ENCODE measurements at places on chromosomes 3 and 15.

GRCh38 chr3:136604961-136605360 lies 147.2 kb downstream of the STAG1 start:
- DNase-seq: no peak

GRCh38 chr15:40854161-40854560 lies 10.3 kb downstream of the SPINT1 start:
- no peak for DNase-seq

GRCh38 chr3:130948001-130948773 lies 54.3 kb downstream of the ATP2C1 start:
- no peak for DNase-seq

- DNase-seq: no peak
These were observed 342.5 kb downstream of the SHQ1 start for GRCh38 chr3:72505539-72506405.

DNA sequence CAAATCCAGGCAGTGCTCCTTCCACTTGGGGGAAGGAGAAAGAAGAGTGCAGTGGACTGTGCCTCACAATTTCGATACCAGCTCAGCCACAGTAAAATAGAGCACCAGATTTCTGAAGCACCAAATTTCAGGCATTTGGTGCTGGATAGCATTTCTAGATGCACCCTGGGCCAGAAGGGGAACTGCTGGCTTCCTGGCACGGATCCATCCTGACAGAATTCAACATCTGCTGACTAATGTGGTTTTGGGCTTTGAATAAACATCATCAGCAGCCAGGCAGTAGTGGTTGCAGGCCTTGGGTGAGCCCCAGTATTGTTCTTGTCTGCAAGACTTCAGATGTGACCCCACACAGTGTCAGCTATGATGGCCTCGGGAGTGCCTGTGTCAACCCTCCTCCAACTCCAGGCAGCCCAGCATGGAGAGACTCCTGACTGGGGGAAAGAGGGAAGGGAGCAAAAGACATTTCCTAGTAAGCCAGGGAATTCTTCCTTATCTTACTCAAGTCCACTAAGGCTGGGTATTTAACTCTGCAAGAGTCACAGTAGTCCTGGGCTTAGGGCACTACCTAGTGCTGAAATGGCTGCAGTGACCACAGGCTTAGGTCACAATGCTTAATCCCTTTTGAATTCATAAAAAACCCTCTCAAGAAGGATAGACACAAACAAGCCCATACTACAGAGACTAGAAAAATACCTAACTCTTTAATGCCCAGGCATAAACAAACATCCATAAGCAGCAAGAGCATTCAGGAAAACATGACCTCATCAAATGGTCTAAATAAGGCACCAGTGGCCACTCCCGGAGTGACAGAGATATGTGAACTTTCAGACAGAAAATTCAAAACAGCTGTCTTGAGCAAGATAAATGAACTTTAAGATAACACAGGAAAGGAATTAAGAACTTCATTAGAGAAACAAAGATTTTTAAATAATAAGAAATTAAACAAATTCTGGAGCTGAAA lies 74.7 kb downstream of the SPATA16 start:
- peak; percentile 9 for DNase-seq

- no peak for DNase-seq
These were observed 55.4 kb downstream of the ZNF148 start for GRCh38 chr3:125319765-125320164.

DNA sequence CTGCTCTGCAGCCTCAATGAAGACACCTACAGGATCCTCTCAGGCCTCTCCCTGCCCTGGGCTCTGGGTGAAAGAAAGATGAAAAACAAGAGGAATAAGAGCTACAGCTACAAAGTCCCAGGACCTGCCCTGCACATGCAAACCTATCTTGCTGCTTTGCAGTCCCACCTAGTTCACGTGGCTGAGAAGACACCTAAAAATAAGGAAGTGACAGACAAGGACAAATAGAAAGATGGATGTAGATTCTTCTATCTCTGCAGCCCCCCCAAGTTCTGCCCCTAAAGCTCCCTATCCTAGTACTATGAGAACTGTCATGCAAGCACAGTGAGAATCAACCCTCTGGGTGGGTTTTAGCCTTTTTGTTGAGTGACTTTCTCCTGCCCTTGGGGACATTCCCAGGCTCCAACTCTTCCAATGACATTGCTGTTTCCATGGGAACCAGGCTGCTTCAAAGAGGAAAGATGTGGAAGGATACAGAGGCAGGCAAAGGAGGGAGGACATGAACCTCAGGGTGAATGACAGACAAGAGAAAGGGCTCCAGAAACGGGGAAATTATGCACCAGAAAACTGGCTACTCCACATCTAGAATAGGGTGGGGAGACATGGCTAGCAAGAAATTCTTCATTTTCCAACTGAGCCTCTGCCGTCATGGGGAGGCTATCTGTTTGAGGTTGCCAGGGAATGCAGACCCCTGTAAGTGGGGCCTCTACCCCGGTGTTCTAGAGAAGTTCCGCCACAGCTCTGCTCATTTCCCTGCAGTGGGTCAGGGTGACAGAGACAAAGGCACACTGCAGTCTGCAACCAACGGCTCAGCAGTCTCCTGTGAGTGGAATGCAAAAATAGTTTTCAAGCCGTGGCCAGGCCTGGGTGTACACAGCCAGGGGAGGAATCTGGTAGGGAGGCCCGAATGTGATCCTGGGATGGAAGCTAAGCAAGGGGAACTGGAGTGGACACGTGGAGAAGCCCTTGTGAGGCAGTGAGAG lies 5.2 kb downstream of the CSPG5 start:
- no peak for DNase-seq

DNA sequence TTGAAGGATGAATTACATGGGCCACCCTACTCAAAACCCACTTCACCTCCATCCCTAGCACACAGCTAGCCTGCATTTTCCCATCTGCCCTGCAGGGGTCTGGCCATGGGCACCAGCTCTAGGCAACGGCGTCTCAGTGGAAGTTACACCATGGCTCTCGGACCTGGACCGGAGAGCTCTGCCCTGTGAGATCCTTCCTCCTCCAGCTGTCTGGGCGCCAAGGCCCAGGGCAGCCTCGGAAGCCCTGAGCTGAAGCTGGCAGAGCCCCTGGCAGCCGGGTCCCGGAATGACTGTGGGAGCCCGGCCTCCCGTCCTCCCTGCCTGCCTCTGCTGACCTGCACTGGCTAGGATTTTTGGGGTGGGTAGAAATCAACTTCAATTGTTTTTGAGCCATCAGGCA lies 98.9 kb downstream of the CHSY1 start:
- peak; percentile 8 for DNase-seq

DNA sequence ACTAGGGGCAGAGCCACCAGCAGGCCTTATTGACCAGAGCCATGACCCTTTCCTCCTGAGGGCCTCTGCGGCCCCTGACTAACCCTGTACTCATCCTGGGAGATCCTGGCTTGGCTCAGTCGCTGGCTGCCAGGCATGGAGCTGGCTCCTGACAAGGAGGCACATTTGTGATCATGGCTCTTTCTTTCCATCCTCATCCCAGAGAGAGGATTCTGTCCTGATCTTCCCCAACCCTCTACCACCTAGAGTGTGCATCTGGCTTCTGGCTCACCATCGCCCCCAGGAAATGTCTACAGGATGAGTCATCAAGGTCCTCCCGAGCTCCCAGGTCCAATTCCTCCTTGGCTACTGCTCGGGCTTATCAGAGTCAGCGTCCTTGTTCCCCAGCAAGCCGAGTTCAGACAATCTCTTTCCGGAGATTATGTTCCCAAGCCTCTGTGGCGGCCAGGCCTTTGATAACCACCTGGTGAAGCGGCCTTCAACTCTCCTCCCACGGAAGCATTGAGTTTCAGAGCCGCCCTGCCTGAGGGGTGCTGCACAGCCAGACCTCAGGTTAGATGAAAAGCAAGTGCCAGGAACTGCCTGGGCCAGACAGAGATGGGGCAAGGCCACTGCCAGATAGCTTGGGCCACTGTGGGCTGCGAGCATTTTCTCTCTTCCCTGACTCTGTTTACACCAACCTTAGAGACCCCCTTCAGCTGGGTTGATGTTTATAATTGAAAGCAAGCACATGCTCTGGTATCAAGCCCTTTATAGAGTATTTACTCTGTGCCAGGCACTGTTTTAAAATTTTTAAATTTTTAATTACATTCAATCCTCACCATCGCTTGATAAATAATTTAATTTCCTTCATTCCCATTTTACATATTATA lies 44.3 kb upstream of the MRPS22 start:
- DNase-seq: peak; percentile 9

DNA sequence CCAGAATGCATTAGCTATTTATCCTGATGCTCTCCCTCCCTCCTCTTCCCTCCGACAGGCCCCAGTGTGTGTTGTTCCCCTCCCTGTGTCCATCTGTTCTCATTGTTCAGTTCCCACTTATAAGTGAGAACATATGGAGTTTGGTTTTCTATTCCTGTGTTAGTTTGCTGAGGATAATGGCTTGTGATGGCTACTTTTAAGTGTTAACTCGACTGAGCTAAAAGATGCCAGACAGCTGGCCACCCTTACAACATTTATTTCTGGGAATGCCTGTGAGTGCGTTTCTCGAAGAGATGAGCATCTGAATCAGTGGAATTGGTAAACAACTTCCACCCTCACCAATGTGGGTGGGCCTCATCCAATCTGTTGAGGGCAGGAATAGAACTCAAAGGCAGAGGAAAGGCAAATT lies 24.7 kb upstream of the TM2D3 start:
- DNase-seq: no peak

GRCh38 chr15:70956201-70956995 lies 63.8 kb downstream of the LRRC49 start:
- DNase-seq: no peak

- peak; percentile 53 for DNase-seq
These were observed 892 bp downstream of the NMD3 start for GRCh38 chr3:161221806-161222600.

DNA sequence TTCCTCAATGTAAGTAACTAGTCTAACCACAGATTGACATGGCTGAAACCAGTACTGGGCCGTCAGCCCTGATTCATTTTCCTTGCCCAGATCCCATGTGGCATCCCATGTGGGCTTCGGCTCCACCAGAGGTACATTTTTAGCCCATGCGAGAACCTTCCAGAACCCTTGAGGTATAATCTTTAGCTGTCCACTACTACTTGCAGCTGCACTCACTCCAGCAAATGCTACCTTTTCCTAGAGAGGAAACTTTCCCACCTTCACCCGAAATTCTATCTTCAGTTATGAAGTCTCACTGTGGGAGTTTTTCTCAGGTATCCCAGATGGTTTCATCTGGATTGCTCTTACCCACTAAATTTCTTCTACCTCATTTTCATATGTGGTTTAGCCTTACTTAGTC lies 907.2 kb downstream of the ROBO1 start:
- DNase-seq: no peak

GRCh38 chr15:86961669-86962068 lies 882.0 kb downstream of the AGBL1 start:
- no peak for DNase-seq

- peak; percentile 83 for DNase-seq
These were observed 607 bp upstream of the IMP3 start for GRCh38 chr15:75640483-75641178.

DNA sequence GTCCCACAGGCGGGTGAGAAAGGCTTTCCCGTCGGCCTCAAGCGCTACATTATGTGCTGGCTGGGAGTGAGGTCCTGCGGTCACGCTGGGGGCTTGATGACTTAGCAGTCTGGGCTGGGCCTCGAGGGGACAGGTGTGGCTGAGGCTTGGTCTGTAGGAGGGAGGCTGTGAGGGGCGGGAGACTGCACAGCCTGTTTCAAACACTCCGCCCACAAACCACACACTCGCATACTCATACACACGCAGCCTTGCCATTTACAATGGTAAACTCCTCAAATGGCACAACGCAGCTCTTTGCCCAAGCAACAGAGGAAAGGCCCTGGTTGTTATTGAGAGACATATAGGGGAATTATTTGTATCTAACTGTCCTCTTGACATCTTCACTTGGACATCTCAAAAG lies 32.4 kb upstream of the RASGRF1 start:
- no peak for DNase-seq

- DNase-seq: peak; percentile 65
These were observed 551 bp downstream of the NCBP2 start for GRCh38 chr3:196941729-196942225.

Measured in RKO (cell line).